ENCODE measurements at places on chromosomes 6 and 20.
A peak's percentile ranks its signal among the peaks of the same experiment; 100 is the strongest.

DNA sequence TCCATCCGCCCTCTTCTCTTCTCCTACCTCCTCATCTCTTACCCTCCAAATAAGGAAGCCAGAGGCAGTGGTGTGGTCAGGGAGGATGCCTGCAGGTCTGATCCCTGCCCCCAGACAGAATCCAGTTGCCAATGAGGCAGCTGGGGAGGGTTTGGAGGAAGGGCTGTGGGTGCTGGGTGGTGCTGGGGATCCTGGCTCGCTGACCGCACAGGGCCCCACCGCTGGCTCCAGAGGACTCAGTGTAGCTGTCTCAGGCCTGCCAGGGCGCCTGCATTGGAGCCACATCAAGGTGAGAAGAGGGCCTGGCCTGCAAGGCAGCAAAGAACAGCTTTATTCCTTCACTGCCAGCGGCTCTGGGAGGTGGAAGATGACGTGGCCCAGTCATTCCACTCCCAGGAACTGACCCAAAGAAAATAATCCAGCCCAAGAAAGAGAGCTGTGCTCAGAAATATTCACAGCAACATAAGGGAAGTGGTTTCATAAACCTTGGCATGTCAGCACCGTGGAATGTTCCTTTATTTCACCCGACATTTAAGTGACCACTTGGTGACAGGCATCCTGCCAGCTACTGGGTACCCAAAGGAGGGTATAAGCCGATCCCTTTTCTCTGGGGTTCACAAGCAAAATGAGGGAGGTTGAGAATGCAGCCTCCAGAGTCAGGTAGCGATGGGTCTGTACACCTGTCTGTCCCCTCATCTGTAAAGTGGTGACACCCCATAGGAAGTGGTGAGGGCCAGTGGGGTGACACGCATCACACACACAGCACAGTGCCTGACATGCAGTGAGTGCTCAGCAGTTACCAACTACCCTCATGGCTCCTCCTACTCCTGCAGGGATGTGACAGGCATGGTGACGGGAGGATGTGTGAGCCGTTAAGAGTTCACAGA lies 125.1 kb downstream of the SNX5 start:
- DNase-seq, result peak; percentile 86

DNA sequence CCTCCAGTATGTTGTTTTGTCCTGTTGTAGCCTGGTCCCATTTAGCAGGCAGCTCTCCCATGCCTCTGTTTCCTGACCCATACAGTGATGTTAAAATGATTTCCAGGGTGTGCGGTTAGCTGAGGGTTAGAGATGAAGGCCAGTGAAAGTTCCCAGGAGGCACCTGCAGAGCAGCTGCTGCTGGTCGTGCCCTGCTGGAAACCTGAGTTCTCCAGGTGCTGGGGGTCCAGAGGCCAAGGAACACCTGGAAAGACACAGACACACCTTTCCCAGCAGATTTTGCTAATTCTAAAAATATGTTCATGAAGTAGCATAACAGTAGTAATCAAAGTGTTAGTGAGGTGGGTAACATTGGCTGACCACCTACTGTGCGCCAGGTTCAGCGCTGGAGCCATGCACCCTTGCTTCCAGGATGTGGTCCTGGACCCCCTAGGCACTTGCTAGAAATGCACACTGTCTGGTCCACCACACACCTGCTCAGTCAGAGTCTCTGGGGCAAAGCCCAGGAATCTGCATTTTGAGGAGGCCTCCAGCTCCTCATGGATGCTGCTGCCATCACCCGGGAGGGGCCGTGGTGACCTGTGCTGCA lies 118.7 kb downstream of the SYNDIG1 start:
- no peak for DNase-seq

- no peak for DNase-seq
Measured at GRCh38 chr6:19895866-19896692, 58.9 kb downstream of the ID4 start.

- DNase-seq, result no peak
Measured at GRCh38 chr6:112786801-112787200, 439.7 kb downstream of the RFPL4B start.

GRCh38 chr6:168272415-168273325 lies 46.9 kb downstream of the DACT2 start:
- no peak for DNase-seq

GRCh38 chr6:166439366-166440091 lies 56.8 kb upstream of the MPC1 start:
- no peak for DNase-seq

- peak; percentile 30 for DNase-seq
Measured at GRCh38 chr20:59891581-59891980, 41.9 kb downstream of the SYCP2 start.

DNA sequence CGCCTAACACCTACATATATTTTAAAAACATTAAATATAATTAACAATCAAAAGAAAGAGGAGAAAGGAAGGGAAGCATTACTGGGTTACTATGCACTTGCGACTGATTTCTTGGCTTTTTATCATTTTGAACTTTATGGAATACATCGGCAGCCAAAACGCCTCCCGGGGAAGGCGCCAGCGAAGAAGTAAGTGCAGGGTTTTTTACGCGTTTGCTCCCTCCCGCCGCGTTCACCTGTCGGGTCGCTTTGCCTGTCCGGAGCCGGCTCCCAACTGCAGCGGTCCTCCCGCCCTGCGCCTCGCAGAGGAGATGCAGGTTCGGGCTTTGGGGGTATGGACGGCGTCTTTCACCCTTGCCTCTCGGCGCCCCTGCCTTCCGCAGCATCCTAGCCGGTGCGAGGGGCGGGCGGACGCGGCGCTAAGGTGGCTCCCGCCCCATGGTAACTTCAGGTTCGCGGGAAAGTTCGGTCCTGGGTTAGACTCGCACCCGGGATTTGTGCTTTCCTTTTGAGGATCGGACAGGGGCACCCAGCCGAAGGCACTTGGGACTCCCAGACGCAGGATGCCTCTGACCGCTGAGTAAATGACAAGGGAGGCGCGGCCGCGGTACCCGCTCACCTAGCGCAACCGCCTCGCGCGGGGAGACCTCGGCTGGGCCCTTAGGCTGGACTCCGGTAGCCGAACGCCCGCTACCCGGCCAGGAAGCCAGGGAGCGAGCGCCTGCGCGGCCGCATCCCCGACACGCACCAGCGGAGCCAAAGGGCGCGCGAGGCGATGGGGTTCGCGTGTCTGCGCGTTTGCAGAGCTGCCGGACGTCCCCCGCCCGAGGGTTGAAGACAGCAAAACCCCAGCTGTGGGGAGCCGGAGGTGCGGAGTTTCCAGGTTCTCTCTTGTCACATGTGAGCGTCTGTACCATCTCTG lies 891 bp downstream of the RSPO3 start:
- DNase-seq, result peak; percentile 41

GRCh38 chr6:83309344-83309743 lies 116.2 kb downstream of the RWDD2A start:
- no peak for DNase-seq

- no peak for DNase-seq
Measured at GRCh38 chr6:25756382-25757363, 2.1 kb downstream of the SLC17A4 start.

GRCh38 chr6:157240059-157240959 lies 83.0 kb downstream of the TMEM242 start:
- DNase-seq, result peak; percentile 7

DNA sequence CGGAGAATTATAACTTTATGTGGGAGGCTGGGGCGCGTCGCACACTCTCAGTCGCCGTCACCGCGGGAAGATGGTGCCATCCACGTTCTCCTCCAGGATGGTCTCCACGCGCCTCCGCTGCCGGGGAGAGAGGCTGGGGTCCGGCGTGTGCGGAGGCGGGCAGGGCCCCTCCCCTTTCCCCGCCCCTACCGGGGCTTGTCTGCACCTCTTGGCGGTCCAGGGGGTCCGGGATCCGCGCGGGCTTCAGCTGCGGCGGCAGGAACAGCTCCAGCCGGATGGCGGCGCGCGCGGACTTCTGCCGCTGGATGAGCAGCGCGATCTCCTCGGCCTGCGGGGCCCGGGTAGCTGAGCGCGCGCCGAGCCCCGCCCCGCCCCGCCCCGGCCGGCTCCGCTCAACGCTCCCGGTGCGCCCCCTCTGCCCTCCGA lies 807 bp downstream of the LKAAEAR1 start:
- DNase-seq, result peak; percentile 76

GRCh38 chr6:166814390-166814789 lies 142.0 kb downstream of the RNASET2 start:
- DNase-seq, result no peak

GRCh38 chr20:4844751-4845465 lies 123.2 kb downstream of the PRND start:
- no peak for DNase-seq

DNA sequence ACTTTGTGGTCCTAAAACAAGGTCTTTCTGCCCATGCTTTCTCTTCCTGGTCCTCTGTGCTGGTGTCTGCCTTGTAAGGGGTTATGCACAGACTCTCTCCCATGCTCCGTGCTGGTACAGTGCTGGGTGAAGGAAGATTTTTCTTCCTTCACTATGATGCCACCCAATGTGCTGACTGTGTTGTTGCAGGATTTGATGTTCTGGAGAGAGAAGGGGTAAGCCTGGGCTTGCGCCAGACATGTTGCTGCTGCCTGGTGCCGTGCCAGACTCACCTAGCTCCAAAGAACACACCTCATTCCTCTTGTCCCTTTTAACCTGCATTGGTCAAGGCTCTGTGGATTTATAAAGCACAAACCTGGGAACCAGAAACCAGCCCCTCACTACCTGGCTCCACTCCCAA lies 28.4 kb upstream of the ARMH2 start:
- DNase-seq, result peak; percentile 20

- DNase-seq, result no peak
Measured at GRCh38 chr6:57017841-57018240, 28.7 kb upstream of the KIAA1586 start.

- DNase-seq, result peak; percentile 84
Measured at GRCh38 chr20:32483351-32484224, 101.5 kb downstream of the NOL4L start.

DNA sequence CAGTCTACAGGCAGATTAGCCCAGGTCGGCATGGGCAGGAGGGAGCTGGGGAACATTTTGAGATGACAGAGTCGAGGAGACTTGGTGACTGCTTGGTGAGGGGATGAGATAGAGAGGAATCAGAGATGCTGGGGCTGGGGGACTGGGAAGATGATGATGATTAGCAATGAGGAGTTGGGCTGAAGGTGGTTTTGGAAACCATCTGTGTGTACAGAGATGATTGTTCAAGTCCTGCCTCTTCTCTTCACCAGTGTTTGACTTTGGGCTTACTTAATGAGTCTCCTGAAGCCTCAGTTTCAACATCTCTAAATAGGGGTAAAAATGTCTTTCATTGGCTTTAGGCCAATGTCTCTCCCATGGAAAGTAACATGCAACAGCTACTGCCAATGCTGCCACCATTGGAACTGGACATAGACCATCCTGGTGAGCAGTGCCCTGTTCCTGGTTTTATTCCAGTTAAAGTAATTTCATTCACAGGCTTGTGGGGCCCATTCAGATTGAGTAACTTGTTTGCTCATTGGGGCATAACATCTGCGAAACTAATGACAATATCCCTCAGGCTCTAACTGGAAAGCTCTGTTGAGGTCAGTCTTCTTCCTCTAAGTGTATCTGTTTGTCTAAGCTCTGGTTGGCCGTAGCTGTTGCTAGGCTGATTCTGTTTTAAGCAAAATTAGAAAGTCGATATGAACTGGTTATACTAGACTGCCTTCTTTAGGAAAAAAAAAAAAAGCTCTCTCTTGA lies 99.1 kb downstream of the ARMC2 start:
- DNase-seq, result peak; percentile 80

GRCh38 chr20:62244644-62245108 lies 6.4 kb downstream of the OSBPL2 start:
- no peak for DNase-seq

DNA sequence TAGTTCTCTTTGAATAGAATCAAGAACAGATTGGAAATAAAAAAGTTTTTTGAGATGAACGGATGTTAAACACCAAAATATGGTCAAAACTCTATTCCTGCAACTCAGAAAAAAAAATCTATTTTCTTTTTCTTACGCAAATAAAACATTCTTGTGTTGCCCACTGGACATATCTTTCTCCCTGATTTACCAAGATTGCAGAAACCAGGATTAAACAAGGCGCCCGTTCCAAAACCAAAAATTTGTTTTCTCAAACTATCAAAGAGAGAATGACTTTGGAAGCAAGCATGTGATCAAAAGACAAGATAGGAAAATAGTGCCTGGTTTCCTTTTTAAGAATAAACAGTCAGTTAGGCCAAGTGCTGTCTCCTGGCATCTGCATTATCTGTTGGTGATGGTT lies 273.1 kb downstream of the CLIC5 start:
- DNase-seq, result no peak

DNA sequence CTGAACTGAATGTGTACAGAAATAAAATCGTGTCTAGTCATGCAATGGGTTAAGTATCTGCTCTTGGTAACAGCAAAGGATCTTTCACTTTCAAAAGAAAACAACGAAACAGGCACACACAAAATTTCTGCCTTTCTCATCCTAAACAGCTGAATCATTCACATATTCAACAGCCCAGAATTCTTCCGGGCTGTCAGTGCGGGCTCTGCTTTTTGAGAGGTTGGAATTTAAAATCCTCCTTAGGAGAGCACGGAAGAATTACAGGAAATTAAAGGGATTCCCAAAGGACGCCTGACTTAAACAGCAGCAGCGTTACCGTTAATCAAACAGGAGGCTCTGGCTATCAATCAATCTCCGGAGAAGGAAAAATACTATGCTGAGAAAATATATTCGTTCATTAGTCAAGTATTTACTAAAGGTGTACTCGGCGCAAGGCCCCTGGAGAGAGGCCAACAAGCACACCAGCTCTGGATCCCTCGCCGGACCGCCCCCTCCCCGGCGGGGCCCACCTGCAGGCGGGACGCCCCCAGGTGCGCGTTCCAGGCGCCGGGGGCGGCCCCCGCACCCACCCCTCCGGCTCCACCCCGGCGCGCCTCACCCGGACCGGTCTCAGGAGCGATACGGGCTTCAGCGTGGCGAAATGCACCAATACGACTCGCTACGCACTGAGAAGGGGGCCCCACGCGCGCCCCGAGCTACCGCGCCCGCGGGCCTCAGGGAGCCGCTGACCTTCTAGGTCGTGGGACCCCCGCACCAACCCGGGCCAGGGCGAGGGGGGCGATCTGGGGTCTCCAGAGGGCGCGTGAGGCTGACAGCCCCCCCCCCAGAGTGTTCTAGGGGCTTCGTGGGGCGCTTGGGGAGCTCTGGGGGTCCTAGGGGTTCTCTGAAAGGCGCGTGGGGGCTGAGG lies 1.0 kb downstream of the NAPB start:
- peak; percentile 48 for DNase-seq

- DNase-seq, result no peak
Measured at GRCh38 chr6:148251891-148252290, 90.7 kb upstream of the SASH1 start.

- no peak for DNase-seq
Measured at GRCh38 chr6:155882527-155883333, 427.1 kb upstream of the NOX3 start.

GRCh38 chr20:54292185-54292584 lies 84.3 kb downstream of the PFDN4 start:
- DNase-seq, result peak; percentile 18

GRCh38 chr6:89347825-89348224 lies 4.7 kb downstream of the UBE2J1 start:
- DNase-seq, result peak; percentile 44

Data from Caki2 (cell line).